ENCODE measurements at places on chromosomes 2 and 18.

GRCh38 chr2:239730897-239731296, 294.2 kb downstream of the NDUFA10 start:
- no peak for DNase-seq

DNA sequence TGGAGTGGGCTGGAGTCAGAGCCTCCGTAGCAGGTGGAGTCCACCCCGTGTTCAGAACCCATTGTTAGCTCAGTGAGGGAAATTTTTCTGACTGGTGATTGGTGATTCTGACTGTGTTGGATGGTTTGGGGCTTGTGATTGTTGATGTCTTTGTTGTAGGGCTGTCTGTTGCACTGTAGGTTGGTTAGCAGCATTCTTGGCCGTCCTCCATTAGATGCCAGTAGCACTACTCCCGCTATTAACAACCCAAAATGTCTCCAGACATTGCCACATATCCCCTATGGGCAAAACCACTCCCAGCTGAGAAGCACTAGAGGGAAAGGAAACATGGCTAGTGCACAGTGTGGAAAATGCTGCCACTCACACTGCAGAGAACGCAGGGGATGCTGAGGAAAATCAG, 51.7 kb downstream of the ARMC9 start:
- DNase-seq, result no peak

DNA sequence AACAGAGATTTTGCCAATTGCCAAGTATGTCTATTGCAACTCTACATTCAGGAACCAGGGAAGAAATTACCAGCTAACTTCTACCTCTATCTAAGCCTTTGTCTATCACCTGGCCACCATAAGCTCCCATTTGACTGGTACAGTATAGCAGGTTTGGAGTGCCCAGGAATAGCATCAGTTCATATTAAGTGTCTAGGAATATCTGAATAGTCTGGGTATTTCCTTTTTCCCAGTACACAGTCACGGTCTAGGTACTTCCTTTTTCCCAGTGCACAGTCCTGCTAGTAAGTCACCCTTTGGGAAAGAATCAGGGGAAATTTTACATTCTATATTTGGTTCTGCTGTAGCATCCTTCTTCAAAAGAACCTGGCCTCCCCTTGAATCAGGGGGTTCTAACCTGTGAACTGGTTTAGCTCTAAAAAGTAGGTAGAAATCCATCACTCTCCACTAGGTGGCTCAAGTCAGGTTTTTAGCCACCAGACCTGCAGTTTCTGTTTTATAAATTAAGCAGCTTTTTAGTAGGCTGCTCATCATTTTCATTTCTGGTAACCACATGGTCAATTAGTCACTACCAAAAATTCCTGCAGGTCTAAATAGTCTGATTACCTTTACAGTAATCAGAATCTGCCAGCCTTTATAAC, 49.3 kb upstream of the DNAJC10 start:
- no peak for DNase-seq

- DNase-seq, result no peak
These were observed 676 bp downstream of the KLHL23 start for GRCh38 chr2:169734169-169734847.

- no peak for DNase-seq
These were observed 42.0 kb upstream of the NFE2L2 start for GRCh38 chr2:177306550-177306949.

DNA sequence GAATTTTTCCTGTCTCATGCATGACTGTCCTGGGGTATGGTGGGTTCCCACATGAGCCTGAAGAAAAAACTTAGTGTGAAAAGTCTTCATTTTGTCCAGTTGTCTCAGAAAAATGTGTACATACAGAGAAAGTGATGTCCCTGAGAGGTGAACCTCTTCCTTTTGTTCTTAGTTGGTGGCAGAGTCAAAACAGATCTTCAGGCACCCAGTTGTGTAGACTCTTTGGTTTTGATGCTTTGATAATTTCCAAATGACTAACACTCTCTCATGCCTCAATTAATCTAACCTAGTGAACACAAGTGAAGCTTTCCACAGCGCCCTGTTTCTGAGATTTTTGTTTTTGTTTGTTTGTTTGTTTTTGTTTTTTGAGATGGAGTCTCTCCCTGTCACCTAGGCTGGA, 273.5 kb downstream of the PIK3C3 start:
- no peak for DNase-seq

DNA sequence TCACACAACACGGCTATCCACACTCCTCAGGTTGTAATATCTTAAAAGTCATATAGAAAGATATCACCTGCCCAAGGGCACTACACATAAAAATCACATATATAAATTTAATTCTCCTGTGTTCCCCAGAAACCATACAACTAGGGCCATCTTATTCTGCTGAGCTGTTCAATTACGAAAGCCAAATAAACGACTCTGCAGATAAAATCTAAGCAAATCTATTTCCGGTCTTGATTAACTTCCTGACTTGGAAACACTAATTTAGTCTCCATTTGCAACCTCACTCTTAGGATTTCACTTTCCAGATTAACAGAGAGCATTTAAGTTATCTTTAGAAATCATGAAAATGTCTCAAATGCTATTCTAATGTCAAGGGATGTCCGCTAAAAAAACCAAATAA, 23.9 kb upstream of the STK17B start:
- DNase-seq, result no peak

DNA sequence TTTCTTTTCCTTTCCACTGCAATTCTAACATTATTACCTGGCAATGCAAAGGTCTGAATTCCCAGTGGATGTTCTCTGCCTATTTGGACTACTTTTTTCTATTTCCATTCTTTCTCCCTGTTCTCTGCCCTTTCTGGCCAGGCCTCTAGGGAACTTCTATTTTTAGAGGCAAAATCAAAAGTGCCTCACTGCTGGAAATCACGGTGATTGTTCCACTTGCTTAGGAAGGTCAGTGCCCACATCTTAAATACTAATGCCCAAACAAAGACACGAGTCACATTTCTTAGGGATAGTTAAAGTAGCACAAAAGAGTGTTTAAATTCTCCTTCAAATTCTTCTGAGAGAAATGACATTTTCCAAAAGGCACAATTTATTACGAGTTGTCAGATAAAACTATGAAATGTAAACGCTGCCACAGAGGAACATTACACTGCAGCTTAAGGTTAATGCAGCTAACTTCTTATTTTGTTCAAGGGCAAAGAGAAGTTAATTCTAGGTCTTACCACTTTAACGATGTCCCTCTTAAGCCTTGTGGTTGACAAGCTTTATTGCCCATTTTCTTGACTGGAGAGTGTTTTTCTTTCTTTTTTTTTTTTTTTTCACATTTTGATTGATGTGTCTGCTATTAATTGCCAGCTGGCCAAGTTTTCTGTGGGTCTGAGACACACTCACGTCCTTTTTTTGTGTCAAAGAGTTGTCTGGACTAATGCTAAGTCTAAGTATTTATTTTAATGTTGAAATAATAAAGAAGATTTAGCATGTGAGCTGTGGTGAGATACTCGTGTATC, 34.7 kb downstream of the ST6GAL2 start:
- no peak for DNase-seq

GRCh38 chr2:38432820-38433606, 55.9 kb upstream of the ATL2 start:
- no peak for DNase-seq

GRCh38 chr2:124822516-124822915, 797.4 kb downstream of the CNTNAP5 start:
- no peak for DNase-seq

GRCh38 chr2:96143848-96144480, 1.3 kb downstream of the DUSP2 start:
- DNase-seq, result no peak

DNA sequence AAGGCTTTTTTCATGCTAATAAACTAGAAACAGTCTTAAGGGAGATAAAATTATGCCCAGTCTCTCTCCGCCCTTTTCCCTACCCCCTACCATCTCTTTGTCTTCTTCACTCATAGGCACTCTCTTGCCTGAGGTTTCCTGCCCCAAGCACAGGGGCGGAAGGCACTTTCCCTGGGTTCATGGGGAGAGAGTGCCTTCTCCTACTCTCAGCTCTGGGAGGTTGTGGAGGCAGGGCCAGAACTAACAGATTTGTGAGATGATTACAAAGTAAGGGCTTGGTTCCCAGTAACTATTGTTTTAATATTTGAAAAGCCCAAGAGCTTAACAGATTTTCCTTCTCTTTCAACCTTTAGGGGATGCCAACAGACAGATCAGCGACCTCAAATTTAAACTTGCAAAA, 26.1 kb upstream of the RBM44 start:
- DNase-seq, result no peak

GRCh38 chr2:112272669-112273068, 2.7 kb upstream of the ZC3H6 start:
- no peak for DNase-seq

GRCh38 chr2:102262216-102263129, 48.9 kb upstream of the IL1RL1 start:
- DNase-seq, result no peak

DNA sequence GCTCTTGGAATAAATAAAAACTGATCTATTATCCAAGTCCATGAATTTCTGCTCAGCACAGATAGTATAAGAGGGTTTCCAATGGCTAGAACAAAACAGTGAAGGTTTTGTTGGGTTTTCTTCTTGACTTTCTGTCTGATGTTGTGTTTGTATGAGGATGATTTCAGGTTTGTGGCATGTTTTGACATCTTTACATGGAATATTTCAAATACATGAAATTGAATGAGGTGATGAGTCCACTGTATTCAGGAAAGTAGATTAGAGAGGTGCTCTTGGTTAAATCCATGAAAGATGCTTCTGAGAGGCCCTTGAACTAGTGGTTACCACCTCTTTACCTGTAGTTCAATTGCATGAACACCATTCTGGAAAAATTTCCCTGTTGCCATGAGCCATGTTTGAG, 84.3 kb downstream of the RAPGEF4 start:
- DNase-seq, result no peak

GRCh38 chr2:240525802-240526201, 32.0 kb downstream of the ANKMY1 start:
- DNase-seq, result no peak

GRCh38 chr2:85903849-85904248, 15.1 kb upstream of the ST3GAL5 start:
- DNase-seq, result no peak

GRCh38 chr18:34543945-34544344, 166.2 kb upstream of the DTNA start:
- no peak for DNase-seq

DNA sequence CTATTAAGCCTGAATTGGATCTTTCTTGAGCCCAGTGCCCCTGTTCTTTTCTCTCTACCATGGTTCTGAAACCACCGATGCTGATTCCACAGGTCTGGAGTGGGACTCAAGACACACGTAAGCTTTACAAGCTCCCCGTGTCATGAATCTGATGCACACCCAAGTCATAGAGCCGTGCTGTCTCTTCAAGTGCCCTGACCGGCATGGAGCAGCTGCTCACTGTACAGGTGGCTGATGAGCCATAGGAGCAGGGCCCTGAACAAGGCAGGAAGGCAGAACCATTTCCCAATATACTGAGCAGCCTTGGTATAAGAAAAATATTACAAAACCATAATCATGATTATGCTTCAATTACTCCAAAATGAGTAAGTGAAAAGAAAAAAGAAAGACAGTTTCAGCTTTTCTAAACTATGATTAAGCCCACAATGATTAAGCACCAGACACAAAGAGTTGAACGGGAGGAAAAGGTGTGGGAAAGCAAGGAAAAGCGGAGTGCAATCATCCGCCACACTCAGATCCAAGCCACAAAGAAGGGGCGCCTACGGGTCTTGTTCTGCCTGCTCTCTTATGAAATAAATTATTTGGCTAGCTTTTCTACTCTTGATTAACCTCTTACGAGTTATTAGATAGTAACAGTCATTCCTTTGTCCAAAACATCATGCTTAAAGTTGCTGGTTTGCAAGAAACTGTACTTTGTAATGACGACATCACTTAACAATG, 41.7 kb downstream of the NOL10 start:
- no peak for DNase-seq

DNA sequence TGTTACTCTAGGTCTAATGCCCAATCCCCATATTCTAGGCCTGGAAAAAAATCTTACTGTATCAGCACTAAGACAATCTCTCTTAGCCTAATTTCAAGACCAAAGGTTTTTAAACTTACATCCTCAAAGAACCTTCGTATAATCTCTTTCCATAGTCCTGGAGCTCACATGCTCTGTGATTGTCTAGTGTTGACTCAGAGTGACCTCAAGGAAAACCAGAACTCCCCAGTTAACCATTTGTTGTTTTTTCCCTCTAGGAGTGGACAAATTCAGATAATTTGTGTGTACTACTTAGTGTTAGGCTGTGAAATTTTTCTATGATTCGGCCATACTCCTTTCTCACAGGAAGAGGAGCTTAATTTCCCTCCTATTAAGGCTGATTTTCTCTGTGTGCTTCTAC, 536.1 kb downstream of the SLC4A3 start:
- DNase-seq, result no peak

GRCh38 chr2:190425221-190425866, 17.2 kb downstream of the MFSD6 start:
- no peak for DNase-seq

DNA sequence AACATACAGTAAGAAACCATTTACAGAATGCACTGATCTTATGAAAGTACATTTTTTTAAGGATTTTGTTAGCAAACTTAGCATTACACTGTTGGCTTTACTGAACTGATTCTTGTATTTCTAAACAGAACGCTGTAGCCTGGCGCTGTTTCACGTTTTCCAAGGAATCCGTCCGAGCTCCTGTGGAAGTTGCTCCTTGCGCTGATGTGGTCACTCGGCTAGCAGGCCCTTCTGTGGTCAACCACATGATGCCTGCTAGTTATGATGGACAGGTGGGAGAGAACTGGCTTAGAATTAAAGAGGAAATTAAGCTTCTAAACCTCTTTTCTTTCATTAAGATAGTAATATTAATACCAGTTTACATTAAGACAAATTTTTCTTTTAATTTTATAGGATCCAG, 76.8 kb downstream of the CEP192 start:
- no peak for DNase-seq

DNA sequence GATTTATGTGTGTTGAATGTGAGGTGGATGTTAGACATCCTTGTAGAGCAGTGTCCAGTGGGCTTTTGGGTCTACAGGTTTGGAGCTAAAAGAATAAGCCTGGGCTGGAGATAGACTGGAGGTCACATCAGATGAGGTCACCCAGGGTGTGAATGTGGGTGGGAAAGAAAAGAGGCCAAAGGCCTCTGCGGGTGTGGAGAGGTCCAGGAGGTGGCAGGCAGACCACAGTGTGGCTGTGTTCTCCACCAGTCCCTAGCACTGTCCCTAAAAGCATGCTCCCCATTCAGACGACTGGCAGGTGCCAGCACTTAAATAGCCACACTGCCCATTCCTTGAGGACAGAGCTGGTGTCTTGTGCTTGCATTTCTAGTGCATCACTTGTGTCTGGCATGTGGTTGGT, 4.1 kb downstream of the ATG4B start:
- no peak for DNase-seq

GRCh38 chr18:1104181-1104881, 199.7 kb downstream of the ADCYAP1 start:
- no peak for DNase-seq

GRCh38 chr2:181268174-181268867, 188.9 kb upstream of the ITGA4 start:
- no peak for DNase-seq
